Activated CD4-positive, alpha-beta T cell treated with anti-CD3 and anti-CD28 coated beads for 4 hours (primary cell): ENCODE measurements at places on chromosomes 1 and 21.
A peak's percentile ranks its signal among the peaks of the same experiment; 100 is the strongest.

- DNase-seq = no peak
Observed at GRCh38 chr21:22754746-22755145, 1756.5 kb downstream of the NCAM2 start.

GRCh38 chr1:59803458-59804038, 11.2 kb upstream of the HOOK1 start:
- no peak for DNase-seq

GRCh38 chr1:26287033-26287711, 7.3 kb downstream of the SH3BGRL3 start:
- DNase-seq = no peak

- DNase-seq = no peak
Observed at GRCh38 chr1:16191309-16191708, 21.1 kb downstream of the ARHGEF19 start.

DNA sequence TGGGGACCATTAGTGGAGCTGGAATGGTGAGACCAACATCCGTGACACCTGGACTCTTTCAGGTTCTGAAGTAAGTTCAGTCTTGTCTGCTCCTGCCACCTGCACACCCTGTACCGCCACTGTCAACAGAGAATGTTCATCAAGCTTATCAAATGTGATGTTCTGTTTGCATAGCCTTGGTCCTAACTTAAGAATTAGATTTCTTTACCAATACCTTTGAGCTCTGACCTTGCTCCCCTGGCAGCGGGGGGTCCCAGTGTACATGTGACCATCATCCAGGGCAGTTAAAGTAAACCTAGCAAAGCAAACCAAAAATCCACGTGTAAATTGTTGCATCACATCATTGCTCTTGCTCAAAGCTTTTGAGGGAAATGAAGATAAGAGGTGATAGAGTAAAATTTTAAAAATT, 14.5 kb downstream of the SLC25A33 start:
- DNase-seq = no peak

GRCh38 chr1:47534436-47534835, 96.6 kb downstream of the FOXD2 start:
- DNase-seq = no peak

GRCh38 chr21:38712071-38712470, 93.7 kb upstream of the ETS2 start:
- no peak for DNase-seq

DNA sequence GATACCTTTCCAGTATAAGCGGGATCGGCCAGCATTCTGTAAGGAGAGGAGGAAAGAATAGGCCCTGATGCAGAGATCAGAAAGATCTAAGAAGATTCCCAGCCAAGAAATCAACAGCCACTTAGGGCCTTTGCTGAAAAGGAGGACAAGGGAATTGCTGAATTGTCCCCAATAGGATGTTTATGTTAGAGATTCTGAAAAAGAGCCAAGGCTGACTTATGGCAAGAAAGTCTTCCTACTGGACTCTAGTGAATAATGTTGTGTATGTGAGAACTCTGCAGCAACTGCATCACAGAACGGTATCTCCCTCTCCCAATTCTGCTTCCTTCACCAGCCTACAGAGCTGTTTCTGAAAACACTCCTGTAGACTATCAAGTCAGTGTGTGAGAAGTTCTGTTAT, 298.0 kb upstream of the CXADR start:
- no peak for DNase-seq

- DNase-seq = no peak
Observed at GRCh38 chr1:229952670-229953520, 114.1 kb upstream of the GALNT2 start.

DNA sequence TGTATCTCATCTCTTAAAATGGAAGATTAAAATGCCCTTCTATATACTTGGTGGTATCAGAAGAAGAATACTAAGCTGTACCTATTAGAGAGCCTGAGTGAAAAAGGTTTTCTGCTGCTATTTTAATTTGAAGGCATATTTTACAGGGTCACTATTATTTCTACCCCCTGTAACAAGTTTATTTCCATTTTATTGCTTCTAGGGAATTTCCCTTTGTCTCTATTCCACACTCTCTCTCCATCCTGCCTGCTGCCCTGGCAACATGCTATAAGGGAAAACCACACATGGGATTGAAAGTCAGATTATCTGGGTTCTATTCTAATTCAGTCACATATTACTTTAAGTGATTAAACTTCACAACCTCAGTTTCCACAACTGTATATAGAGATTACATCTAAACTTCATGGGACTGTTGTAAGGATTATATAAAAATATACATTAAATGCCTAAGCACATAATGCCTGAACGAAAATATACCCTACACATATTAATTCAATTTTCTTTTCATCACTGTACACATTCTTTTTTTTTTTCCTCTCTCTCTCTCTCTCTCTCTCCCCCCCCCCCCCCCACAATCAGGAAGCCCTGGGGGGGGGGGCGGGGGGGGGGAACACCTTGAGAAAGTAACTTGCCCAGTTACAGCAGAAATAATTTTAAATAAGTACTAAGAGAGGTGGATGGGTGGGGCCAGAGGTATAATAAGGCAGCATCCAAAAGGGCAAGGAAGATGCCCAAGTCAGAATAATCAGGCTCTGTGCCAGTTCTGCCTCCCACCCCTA, 51.5 kb downstream of the LUZP1 start:
- DNase-seq = no peak

DNA sequence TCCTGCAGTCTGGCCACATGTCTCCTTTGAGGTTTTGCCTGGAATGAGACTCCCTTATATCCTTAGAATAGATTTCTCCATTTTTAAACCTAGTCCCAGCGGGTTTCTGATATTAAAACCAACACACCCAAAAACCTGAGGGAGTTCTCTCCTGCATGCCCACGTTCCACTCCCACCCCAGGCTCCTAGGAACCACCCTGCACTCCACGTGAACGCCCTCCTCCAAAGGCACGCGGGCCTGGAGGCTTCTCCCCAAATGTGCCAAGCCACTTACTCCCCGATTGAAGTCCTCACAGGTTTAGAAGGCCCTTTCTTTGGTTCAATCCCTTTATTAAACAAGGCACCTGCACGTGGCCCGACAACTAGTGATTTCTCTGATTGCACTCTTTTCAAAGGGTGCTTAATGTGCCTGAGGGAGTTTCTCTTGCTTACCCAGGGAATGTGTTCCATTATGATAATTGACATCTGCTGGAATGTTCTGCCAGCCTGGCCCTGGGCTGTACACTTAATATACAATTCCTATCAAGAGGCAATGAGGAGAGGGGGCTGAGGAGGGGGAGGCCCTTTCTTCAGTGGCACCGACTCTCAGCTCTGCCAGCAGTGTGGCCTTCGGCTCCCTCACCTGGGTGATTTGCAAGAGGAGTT, 104.3 kb upstream of the ADAR start:
- DNase-seq = no peak

- no peak for DNase-seq
Observed at GRCh38 chr1:178166429-178167024, 72.6 kb downstream of the RASAL2 start.

DNA sequence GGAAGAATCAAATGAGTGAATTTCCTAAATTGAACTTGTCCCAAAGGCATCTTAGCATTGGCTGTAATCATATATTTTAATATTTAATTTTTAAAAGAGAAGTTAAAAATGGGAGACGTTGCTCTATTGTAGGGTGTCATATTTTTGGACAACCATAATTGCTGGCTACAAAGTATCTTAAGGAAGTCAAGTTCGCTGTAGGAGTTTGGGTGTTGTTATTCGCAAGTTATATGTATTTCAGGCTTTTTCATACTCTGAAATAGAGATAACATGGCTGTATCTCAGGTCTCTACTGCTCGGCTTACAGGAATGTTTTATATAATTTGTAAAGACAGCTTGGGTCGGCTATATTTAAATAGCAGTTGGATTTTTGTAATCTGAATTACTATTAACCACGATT, 852 bp downstream of the TMEM50A start:
- no peak for DNase-seq

GRCh38 chr1:54229281-54229891, 29.4 kb downstream of the MRPL37 start:
- DNase-seq = peak; percentile 13

DNA sequence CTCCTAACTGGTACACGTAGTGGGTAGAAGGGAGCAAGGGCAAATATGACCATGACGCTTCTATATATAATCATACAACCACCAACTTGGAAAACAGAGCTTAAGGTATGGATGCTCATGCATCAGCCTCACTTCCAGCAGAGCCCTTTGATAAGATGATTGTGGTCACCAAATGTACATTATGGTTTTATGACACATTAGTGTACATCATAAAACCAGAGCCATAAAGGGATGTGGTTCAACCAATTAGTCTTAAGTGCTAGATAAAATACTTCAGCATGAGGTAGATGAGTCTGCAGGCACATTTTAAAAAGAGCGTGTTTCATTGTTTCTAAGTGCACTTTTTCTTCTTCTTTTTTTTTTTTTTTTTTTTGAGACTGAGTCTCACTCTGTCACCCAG, 43.7 kb downstream of the NIBAN1 start:
- DNase-seq = no peak

GRCh38 chr1:53616927-53617326, 122.0 kb downstream of the GLIS1 start:
- no peak for DNase-seq

- DNase-seq = no peak
Observed at GRCh38 chr1:50980505-50980904, 10.5 kb downstream of the CDKN2C start.

- DNase-seq = no peak
Observed at GRCh38 chr1:234357831-234358230, 15.4 kb upstream of the COA6 start.

DNA sequence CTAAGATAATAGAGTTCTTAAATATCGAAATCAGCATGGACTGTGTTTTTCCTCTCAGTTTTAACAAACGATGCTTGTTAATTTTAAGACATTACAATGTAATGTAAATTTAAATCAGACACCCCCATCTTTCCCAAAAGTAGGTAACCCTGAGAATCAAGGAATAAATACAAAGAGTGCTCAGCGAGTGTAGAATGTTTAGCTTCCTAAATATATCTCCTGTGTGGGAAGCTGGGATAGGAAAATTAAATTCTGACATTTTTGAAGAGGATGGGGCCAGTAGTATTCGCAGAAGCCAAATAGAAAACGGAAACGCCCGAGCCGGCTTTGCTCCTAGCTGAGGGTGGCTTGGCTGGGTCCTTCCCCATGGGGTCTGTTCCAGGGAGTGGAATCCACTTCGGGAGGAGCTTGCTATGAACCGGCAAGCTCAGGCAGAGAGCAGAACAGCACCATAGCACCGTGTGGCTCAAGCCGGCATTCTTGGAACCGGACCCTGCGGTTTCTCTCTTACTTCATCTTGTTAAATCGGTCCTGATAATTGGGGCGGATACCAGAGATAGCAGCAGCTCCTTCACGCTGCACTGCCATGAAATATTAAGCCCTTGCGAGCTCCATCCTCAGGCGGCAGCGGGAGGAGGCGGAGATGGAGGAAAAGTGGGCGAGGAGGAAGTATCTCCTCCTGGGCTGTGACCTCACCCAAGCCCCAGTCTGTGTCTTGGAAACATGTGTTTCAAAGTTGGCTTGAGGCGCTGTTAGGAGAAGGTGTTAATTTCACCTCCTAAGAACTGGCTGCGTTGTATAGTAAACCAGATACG, 24.9 kb downstream of the MAP3K7CL start:
- no peak for DNase-seq

GRCh38 chr1:205992218-205992882, 10.8 kb downstream of the RAB7B start:
- DNase-seq = no peak

DNA sequence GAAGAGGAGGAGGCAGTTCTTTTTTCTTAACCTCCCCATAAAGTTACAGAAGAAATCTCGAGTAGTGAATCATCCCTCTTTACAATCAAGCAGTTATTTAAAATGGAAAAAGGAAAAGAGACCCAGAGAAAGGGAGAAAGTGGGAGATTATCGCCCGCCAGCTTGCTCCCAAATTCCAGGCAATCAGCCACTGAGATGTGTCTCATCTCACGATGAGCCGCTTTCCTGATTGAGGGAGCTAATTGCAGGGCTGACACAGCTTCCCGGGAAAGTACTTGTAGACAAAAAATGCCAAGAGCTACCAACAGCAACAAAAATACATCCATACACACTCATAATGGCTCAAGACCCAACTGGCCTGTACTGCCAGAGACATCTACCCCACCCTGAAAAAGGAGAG, 191.6 kb upstream of the ZC3H12A start:
- DNase-seq = no peak

DNA sequence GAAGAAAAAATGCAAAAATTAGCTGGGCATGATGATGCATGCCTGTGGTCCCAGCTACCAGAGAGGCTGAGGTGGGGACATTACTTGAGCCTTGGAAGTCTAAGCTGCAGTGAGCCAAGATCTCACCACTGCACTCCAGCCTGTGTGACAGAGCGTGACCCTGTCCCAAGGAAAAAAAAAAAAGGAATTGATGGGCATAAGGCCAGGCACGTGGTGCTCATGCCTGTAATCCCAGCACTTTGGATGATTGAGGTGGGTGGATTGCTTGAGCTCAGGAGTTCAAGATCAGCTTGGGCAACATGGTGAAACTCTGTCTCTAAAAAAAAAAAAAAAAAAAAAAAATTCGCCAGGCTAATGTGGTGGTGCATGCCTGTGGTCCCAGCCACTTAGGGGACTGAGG, 55.8 kb upstream of the ATP2B4 start:
- DNase-seq = no peak

GRCh38 chr1:201769966-201770365, 59.0 kb upstream of the IPO9 start:
- no peak for DNase-seq

DNA sequence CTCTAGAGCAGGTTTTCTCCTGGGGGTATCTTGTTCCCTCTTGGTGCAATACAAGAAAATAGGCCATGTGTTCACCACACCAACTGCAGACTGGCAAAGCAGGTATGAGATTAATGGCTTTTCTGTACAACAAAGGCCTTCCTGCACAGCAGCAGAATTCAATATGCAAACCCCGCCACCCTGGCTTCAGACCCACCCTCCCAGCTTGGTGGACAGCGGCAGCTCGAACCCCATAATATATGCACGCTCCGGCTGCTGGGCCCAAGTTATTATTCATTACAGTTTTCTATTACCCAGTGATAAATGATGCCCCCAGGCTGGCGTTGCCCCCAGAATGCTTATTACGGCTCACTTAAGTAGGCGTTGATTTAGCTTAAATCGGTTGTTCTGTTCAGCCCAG, 144.2 kb downstream of the RRAGC start:
- no peak for DNase-seq

GRCh38 chr1:26259005-26259404, 20.9 kb upstream of the SH3BGRL3 start:
- no peak for DNase-seq

DNA sequence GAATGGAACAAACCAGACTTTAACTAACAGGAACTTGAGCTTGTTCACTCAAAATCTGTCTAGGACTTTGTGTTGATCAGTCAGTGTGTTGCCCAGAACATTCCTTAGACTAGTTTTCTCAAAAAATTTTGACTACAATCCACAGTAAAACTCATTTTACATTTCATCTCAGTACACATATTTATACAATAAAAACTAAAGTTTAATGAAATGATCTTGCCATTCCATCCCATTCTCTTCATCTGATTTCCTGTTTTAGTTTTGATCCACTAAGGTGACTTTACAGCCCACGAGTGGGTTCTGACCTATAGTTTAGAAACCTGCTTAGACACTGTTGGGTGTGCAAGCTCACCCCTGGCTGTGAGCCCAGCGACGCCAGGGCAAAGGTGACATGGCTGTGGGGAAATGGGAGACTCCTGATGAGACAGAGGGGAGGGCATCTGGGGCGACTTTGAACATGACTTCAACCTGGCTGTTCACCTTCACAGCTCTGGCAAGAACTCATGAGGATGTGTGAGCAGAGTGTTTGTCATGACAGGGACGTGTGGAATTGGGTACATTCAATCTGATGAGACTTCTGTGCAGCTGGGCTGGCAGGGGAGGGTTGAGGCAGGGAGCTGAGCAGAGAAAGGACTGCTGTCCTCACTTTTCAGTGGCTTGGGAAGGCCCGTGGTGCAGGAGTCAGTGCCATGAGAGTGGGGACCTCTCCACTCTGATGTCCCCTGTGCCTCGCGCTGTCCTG, 40.6 kb downstream of the LHX4 start:
- no peak for DNase-seq
